Omental fat pad (tissue), 4 donors: ENCODE measurements at places on chromosomes 16 and 17. TPM values are rescaled to one million over a fixed set of nuclear protein-coding genes. Genes with fewer than 3 reads are reported as not detected.

GRCh38 chr16:11091021-11091785 lies 146.8 kb downstream of the CLEC16A start:
- no peak for DNase-seq

DNA sequence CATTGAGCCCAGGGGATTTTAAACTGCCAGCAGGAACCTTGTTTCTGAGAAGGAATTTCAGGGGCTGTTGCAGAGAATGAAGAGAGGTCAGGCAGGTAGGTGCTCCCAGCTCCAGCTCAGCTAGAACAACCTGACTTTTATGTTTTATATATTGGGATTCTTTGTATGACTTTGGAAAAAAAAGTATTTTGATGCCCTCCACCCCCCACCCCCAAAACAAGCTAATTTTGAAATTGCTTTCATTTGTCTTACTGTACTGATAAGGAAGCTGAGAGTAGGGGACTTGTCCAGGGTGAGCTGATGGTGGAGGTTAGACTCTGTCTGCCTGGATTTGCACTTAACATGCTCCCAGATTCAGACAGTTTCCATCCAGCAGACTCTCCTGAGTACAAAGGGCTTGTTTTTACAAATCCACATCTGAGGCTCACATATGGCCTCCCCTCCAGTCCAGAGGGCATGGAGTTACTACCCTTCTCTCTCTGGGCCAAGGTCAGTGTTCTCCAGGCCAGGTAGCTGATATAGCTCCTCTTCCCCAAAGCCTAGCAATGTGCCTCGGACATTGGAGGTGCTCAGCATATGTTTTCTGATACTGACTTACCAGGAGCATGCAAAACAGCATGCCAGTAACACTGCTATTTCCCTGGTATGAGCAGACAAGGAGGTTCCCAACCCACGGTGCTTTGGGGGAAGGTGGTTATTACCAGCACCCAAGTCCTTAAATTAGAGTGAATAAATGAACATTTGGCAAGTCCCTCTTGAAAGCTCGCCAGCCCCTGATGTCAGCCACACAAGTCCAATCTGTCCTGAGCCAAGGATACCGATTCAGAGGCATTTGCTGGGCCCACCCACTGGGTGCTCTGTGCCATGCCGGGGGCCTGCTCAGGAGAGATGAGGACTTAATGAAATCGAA lies 11.3 kb downstream of the STX1B start:
- DNase-seq: no peak

GRCh38 chr16:31079342-31079944 lies 5.2 kb downstream of the ZNF646 start:
- DNase-seq: no peak

DNA sequence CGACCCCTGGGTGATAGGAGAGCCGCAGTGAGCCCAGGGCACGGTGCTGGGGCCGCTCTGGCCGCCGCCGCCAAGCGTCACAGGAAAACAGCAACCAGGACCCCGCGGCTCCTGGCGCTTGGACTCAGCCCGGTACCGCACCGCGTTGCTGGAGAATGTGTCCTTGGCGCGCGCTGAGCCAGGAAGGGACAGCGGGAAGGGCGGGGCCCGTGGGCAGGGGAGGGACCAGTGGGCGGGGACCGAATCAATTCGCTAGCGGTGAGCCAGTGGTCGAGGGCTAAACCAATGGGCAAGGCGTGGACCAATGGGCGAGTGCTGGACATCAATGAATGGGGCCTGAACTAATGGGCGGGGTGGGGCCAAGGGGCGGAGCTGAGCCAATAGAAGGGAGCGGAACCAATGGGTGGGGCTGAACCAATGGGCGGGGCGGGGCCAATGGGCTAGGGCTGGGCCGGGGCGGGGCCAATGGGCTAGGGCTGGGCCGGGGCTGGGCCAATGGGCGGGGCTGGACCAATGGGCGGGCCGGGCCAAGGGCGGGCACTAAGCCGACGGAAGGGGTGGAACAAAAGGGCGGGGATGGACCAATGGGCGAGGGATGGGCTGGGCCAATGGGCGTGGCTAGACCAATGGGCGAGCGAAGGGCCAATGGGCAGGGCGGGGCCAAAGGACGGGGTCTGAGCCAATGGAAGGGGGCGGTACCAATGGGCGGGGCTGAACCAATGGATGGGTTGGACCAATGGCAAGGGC lies 6.3 kb upstream of the FLYWCH1 start:
- DNase-seq: peak; percentile 99

- no peak for DNase-seq
These were observed 15.7 kb downstream of the CCDC42 start for GRCh38 chr17:8728971-8729370.

DNA sequence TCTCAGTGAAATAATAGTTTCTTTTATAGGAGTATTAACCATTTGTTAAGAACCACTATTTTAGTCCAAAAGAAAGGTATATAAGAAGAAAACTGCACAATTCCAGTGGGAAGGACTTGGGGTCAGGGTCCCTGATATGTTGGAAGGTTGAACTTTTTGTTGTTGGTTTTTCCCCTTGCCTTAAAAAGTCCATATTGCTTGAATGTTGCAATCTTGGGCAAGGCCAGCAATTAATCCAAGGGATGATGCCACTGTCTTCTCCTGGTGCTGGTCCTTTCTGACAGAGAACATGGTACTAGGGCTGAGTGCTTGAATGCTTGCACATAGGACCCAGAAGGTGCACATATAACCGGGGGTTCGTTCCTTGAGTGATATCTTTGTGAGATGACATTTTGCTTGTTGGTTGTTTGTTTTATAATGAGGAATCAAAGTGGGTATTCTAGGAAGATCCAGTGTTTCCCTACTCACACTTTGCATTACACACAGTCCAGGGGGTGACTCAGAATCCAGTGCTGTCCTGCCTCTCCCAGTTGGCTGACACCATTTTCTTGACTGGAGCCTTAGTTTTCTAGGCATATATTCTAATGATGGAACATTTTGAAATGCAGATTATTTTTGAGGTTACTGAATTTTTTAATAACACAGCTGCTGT lies 54.9 kb downstream of the SIAH1 start:
- no peak for DNase-seq

DNA sequence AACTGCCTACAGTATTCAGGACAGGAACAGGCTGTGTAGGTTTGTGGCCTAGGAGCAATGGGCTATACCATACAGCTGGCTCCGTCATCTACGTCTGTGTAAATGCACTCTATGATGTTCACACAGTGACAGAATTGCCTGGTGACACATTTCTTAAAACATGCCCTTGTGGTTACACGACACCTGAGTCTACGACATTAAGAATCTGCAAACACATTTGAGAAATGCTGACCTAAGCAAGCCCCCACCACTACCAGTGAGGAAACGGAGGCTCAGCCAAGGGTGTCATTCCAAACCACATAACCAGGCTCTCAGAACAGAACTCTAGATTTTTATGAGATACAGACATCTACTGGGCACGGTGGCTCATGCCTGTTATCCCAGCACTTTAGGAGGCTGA lies 23.5 kb downstream of the USP36 start:
- no peak for DNase-seq

GRCh38 chr16:86513471-86514277 lies 3.3 kb downstream of the FOXF1 start:
- DNase-seq: no peak

DNA sequence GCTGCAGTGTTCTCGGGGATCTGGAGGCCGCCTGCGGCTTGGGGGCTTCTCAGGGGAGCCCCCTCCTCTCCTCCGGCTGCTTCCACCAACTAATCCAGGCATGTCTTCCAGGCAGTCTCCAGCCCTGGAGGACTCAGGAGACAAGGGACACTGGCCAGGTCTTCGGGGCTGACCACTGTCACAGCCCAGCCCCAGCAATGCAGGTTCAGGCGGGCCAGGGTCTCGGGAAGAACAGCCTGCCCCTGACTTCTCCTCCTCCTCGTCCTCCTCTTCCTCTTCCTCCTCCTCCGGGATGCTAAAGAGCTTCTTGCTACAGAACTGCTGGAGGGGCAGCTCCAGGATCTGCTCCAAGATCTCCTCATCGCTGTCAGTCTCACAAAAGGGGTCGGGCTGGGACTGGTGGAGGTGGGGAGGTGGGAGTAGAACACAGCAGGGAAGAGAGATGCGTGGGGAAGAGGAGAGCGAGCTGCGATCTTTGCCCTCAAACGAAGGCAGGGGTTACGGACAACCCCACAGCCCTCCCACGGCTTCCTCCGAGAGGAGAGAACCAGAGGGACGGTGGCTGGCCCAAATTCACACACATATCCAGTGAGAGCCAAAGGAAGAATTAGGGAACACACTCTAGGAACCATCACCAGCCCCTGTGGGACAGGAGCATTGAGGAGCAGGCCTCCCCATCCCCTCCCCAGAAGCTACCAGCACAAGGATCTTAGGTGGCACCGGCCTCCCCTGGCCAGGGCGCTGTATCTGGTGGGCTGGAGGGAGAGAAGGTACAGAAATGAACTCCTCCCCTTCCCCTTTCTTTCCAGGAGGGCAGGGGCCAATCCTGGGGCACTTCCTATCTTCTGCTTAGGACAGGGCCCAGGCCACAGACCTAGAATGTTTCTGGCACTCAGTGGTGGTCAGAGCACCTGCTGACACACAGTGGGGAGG lies 19.3 kb downstream of the TSPOAP1 start:
- DNase-seq: no peak

- no peak for DNase-seq
These were observed 13.7 kb upstream of the CDC42EP4 start for GRCh38 chr17:73325527-73325842.

GRCh38 chr16:89155184-89155679 lies 16.3 kb upstream of the CDH15 start:
- no peak for DNase-seq

GRCh38 chr16:84596161-84596560 lies 21.7 kb downstream of the COTL1 start:
- DNase-seq: no peak

DNA sequence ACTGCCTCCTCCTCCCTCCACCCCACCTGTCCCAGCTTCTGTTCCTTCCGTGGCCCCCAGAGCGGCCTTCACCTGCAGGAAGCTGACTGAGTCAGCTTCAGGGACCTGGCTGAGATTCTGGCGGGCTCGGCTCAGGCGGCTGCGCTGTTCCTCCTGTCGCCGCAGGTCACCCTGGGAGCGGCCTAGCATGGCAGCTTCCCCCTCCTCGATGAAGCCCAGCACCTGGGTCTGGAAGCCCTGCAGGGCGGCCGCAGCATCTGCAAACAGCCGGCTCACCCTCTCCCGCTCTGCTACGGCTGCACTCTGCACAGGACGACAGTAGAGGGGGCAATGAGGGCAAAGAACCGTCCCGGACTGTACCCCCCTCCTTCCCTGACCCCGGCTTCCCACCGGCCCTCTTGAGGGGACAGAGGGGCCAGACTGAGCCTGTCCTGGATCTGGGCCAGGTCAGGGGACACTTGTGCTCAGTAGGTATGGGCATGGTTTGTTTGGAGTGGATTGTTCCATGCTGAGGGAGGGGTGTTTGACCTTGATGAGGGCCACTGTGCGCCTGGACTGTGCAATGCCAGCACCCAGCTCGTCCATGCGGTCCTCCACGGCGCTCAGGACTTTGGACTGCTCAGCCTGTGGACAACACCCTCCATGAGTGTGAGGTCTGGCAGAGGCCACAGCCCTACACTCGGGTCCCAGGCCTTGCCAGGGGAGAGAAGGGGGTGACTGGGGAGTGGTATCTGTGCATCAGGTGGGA lies 2.0 kb downstream of the TRIM47 start:
- no peak for DNase-seq

GRCh38 chr16:28491230-28491969 lies 474 bp downstream of the CLN3 start:
- DNase-seq: no peak

DNA sequence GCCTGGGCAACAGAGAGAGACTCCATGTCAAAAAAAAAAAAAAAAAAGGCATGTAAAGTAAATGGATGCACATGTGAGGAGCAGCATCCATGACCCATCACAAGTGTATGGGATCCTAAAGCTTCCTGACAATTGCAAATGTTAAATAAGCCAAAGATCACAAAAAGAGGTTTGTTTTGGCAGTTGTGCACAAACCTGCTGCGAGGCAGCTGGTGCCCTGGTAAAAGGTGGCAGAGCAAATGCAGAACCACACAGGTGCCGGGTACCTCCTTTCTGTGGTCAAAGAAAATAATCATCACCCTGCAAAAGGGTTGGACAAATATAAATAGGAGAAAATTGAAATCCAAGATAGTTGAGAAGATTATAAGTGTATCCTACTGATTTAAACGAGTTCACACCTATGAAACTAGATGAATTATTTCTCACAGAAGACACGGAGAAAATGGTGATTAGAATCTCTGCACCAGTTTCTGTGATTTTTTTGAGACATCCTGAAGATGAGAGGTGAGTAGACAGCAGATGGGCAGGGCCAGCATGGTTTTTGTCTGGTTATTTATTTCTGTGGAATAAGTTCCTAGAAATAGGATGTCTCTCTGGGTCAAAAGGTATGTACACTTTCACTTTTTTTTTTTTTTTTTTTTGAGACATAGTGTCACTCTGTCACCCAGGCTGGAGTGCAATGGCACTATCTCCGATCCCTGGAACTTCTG lies 291.3 kb downstream of the CDH13 start:
- DNase-seq: no peak

The RHBDL3 gene
- total RNA-seq: 0.31 TPM

The MYH8 gene
- total RNA-seq: not detected

The KRT25 gene
- total RNA-seq: not detected

The CCL17 gene
- total RNA-seq: not detected

The SLC38A8 gene
- total RNA-seq: not detected

The RAI1 gene
- total RNA-seq: 30.6 TPM
